ENCODE measurements at places on chromosomes 1 and 21.

GRCh38 chr1:66637146-66637545 is 103.2 kb downstream of the SGIP1 start:
- no peak for DNase-seq

GRCh38 chr1:25967308-25967707 is 30.6 kb downstream of the PAFAH2 start:
- DNase-seq, result no peak

GRCh38 chr1:228299211-228299610 is 91.4 kb downstream of the OBSCN start:
- DNase-seq, result no peak

GRCh38 chr1:201813226-201813625 is 15.7 kb upstream of the IPO9 start:
- DNase-seq, result no peak

GRCh38 chr1:230189824-230190223 is 122.8 kb downstream of the GALNT2 start:
- DNase-seq, result no peak

DNA sequence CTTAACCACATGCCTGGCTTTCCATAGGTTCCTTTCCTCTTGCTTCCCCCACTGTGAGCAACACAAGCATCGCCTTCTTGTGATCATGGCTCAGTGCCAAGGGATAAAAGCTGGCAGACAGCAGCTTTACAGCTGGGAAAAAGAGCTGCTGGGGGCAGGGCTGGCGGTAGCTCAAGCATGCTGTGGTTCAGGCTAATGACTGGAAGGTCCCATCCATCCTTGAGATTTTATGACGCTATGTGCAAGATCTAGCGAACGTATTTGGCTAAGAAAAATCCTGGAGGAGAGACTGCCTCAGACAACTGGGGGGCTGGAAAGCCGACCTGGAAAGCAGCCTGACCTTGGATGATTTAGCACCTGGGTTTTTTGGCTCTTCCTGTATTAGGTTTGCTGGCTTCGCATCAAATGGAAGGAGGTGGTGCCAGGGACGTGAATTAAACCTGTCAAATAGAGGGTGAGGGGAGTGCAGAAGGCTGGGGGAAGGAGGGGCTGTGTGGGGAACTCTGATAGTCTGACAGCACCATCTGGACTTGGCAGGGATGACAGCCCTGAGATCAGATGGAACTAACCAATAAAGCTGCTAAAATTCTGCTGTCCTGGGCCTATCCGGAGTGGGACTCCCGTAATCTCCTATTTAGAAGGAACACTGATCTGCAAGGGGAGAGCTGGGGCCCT is 34.8 kb downstream of the ZMYND12 start:
- peak; percentile 92 for DNase-seq

DNA sequence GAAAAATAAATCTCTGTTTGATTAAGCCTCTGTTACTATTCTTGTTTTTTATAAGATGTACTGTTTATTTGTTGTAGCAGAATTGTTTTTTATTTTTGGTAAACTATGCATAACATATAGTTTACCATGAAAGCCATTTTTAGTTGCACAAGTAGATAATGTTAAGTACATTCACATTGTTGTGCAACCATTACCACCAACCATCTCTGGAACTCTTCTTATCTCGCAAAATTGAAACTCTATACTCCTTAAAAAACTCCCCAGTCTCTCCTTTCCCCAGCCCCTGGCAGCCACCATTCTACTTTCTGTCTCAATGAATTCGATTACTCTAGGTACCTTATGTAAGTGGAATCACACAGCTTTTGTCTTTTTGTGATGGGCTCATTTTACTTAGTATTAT is 27.4 kb upstream of the UHMK1 start:
- no peak for DNase-seq

GRCh38 chr1:201456499-201457309 is 12.3 kb downstream of the PHLDA3 start:
- DNase-seq, result peak; percentile 75

GRCh38 chr1:67053535-67053784 is 488 bp downstream of the SLC35D1 start:
- DNase-seq, result peak; percentile 83

- peak; percentile 36 for DNase-seq
These were observed 53.1 kb downstream of the LMX1A start for GRCh38 chr1:165303386-165303785.

DNA sequence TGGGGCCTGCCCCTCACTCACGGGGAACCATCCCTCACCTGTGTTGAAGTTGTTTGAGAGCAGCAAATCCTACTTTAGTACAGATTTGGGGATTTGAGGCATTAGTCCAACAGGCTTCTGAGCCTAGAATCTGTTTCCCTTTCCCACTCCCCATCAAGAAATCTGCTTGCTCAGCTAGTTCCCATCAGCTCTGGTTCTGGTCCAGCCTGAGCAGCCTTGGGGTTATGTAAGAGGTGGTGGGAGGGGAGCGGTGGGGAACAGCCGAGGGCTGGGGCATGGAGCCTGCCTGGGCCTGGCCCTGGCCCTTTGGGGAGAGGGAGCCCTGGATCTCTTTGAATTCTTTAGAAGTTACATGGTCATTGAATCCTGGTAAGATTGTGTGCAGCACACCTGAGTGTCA is 4.1 kb downstream of the GSTM5 start:
- no peak for DNase-seq

GRCh38 chr1:232282498-232282897 is 347.4 kb downstream of the SIPA1L2 start:
- DNase-seq, result no peak

DNA sequence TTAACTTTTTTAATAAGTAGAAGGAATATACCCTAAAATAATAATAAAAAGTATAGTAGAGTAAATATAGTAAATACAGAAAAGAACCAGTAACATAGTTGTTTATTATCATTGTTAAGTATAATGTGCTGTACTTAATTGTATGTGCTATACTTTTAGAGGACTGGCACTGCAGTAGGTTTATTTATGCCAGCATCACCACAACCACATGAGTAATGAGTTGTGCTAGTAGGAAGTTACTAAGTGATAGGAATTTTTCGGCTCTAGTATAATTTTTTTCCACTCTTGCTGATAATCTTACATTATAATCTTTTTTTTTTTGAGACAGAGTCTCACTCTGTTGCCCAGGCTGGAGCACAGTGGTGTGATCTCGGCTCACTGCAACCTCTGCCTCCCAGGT is 71.6 kb downstream of the IVNS1ABP start:
- DNase-seq, result no peak

DNA sequence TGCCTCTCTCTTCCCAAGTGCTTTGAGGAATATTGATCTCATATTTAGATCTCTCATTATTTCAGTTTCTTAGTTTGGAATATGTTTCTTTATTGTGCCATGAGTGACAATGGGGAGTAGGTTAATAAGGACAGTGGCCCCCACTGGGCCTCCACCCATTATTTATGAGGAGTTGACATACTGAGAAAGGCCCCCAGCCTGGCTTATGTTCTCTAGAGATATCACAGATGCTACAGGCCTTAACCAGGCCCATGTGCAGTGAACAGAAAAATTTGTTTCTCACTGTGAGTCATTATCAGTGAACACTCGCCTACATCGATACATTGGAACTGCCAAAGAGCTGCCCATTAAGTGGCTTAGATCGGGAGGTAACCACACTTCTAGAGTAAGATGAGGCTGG is 35.7 kb upstream of the SYT6 start:
- no peak for DNase-seq

- peak; percentile 89 for DNase-seq
These were observed 154.0 kb downstream of the DHRS3 start for GRCh38 chr1:12464045-12464461.

GRCh38 chr1:2796890-2797740 is 4.4 kb downstream of the TTC34 start:
- peak; percentile 12 for DNase-seq

DNA sequence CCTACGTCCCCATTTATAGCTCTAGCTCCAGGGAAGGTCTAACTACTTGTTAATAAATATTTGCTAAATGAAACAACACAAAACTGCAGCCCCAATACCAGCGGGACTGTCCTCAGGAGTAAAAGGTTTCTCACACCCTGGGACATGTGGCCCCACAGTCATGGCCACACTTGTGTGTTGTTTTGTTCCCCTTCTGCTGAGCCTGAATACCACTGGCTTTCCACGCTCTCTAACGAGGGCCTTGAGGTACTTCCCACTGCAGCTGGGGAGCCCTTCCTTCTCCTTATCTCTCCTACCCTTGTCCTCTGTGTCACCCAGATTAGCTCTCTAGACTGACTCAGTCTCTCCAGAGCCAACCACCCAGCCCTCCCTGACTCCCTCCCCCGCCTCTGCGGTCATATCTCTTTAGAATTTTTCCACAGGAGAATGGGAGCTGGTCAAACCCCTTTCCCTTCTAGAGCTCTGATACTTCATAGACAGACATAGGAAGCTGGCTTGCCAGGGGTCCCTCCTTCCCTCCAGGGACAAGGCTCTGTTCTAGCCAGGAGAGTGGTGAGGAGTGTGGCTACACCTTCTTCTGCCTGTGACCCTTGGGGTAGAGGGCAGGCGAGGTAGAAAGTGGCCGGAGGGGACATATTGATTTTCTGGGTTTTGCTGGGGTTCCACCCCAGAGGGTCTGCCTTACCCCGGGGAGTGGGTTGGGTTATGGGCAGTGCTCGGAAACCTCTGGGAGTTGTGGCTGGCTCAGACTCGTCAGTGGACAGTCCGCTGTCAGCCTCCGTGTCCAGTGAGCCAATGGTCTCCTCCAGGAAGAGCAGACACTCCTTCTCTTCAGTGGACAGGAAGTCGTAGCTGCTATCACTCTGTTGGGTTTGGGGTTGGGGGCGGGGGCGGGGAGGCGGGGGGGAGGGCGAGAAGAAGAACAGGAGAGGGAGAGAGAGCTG is 8.1 kb downstream of the C1orf116 start:
- DNase-seq, result no peak

GRCh38 chr1:205395616-205396015 is 26.2 kb downstream of the LEMD1 start:
- DNase-seq, result no peak

DNA sequence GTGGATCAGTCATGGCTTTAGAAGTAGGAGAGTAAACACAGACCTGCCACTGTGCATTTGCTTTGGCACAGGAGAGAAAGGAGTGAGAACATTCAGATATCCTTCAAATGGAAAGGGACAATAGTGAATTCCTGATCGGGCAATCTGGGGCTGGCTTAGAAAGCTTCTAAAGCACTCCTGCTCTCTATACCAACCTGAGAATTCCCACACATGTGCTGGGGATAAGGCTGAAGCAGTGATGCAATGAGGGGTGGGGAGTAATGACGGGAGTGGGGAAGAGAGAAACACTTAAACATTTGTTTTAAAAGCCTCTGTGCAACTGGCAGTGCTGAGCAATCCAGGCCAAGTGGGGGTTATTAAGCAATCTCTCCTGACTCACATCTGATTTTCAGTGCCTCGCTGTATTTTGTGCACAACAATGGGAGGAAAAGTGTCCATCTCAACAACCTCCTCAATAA is 108.8 kb downstream of the KIAA0319L start:
- no peak for DNase-seq

DNA sequence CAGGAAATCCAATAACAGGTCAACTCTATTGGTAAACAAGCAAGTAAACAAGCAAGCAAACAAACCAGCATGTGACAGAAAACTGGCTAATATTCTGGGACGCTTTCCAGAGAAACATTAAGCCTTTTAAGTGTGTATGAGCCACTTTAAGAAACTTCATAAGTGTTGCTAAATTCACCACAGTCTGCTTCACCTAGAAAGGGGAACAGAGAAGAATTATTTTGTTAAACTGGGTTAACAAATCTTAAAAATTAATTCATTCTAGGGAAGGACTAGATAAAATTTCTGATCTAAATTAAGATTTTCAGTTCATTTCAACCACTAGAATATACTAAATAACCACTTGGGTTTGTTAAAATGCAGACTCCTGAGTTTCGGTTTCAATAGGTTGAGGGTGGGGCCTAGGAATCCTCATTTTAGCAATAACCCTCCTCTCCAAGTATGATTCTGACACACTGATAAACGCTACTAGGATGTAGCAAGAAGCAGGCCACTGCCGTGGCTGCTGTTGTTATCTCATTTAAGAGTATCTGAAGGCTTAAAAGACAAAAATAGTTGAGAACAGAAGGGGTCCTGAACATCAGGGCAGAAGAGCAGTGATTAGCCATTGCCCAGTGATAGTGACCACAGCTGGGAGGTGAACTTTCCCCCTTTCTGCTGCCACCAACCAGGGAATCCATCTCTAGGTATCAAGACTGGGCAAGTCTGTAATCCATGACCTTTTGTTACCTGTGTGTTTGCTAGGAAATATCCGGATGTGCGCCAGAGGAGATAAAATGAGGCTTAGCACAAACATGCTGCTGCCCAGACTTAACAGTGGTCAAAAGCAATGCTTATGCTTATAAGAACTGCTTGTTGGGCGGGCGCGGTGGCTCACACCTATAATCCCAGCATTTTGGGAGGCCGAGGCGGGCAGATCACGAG is 11.2 kb downstream of the CREG1 start:
- no peak for DNase-seq

DNA sequence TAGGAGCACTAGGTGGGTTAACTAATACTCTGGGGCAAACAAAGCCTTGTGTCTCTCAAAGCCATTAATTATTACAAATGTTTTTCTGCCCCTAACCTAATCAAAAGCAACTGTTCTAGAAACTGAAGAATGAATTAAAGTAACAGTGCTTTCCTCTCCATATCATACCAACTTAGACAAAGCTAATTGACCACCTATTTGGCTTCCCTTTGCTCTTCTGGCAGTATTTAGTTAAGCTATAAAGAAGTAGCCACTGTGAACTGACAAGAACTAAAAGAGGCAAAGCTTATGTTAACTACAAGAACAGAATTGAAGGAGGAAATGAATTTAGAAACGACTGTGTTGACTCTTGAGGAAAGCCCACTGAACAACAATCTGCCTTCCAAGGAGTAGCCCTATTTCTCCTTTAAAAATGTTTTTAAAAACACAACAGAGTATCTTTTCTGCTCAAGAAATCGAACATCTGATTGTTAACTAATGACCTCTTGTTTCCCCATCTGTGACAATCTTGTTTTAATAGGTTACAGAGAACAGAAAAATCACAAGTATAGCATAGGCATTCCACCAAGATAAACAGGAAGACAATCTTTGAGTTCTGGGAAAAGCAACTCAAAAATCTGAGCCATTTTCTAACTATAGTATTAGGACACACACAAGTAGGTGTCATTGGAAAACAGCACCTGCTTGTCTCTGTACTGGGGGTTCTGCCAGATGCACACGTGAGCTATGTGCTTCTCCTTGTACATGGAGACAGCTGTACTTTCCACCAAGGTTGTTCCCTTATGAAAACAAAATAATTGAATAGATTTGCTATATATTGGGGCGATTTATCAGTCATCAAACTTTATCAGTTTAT is 3.1 kb upstream of the EGLN1 start:
- DNase-seq, result no peak

DNA sequence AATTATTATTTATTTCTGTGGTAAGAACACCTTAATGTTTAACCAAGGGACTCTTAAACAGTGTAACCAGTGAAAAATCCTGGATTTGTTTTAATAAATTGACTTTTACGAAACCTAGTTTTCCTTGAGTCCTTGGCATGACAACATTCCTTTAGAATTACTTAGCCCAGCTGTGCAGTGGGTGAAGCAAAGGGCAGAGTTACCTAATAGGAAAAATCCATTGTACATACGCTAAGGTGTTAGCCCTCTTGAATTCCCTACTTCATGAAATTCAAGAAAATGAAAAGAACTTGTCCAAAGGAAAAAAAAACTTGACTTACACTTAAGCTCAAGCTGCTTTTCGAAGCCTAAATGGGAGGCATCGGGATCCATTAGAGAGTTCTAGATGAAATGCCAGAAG is 852.0 kb upstream of the ADAMTS5 start:
- DNase-seq, result no peak
